ENCODE measurements at places on chromosomes 16 and 17.

DNA sequence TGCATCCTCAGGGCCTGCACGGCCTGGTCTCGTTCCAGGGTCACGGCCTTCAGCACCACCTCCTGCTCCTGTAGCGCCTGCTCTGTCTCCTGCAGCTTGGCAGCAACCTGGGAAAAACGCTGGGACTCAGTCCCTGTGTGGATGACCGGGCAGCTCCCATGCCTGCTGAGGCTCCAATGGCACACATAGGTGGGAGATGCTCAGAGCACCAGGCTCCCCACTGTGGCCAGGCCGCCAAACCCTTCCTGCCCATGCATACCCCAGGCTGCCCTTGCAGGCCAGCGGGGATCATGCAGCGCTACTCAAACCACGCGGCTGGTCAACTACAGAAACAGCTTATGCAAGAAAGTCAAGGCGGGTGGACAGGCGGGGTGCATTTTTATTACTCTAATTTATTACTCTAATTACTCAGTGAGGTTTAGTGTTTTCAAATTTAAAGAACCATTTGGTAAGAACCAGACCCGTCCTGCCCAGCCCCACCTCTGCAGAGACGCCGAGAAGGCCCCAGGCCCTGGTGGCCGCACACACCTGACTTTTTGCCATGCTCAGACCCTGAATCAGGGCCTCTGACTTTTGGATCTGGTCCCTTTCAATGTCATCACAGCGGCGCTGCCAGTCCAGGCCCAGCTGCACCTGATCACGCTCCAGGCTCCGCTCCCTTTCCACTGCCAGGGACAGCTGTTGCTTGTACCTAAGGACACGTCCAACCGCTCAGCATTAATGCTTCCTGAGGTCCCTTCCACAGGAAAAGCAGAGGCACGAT lies 34.0 kb downstream of the CCDC57 start:
- no peak for DNase-seq

DNA sequence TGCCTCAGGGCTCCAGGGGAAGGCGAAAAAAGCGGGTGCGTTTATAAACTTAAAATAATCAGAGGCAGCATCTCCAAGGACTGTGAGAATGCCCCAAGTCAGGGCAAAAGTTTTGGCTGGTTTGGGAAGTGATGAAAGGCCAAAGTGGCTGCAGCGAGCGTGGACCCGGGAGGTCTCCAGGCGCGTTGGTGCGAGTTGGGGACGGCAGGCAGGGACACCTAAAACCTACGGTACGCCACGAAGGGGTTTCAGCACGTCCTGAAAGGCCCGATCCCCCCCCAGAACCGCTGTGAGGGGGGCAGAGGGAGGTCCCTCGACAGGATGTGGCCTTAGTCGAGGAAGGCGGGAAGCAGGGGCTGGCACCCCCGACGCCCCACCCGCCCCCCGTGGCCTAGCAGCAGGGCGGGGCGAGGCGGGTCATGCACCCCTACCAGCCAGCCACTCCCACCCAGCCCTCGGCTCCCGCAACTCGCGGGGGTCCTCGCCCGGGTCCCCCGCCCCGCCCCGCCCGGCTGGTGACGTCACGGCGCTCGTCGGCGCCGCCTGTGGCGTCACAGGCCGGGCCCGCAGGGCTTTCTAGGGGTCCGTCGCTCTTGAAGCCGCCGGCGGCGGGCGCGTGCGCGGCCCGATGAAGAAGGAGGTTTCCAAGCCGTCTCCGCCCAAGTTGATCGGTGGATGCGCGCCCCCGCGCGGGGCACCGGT lies at the start of gene MYCBPAP:
Gene MYCBPAP, plus strand, starts transcription at position 569 of the 702 bp plus-strand sequence. CDS start 236 bp downstream, outside the sequence.
- peak; percentile 83 for DNase-seq

DNA sequence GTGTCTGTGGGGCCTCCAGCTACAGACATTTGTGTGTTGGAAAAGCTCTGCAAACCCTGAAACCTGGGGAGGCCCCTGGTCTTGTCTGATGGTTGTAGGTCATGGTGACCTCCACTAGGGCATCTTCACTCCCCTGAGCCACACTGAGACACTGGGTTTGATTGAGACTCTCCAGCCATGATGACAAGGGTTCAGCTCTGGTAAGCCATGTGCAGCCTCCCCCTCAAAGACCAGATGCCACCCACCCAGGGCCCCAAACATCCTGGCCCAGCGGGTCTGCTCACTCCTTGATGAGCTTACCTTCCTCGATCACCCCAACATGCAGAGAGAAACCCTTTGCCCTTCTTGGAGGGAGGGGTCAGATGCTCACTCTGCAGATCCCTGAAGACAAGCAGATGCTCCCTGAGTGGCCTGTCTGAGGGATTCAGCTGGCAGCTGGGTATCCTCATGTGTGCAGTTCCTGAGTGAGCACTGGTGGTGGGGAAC lies 101.6 kb downstream of the METRNL start:
- DNase-seq = no peak

- peak; percentile 64 for DNase-seq
Observed at GRCh38 chr17:47776330-47777197, 43.5 kb downstream of the TBX21 start.

- DNase-seq = no peak
Observed at GRCh38 chr16:78022347-78023060, at the start of gene CLEC3A. TSS of gene CLEC3A (plus strand) at chr16:78022548. CDS start at chr16:78022627, 79 bp downstream.

- no peak for DNase-seq
Observed at GRCh38 chr16:80744856-80745255, 59.5 kb downstream of the CDYL2 start.

GRCh38 chr17:61416540-61417363 lies 17.1 kb downstream of the TBX2 start:
- peak; percentile 98 for DNase-seq

- DNase-seq = no peak
Observed at GRCh38 chr17:28580959-28581358, 4.3 kb upstream of the ALDOC start.

DNA sequence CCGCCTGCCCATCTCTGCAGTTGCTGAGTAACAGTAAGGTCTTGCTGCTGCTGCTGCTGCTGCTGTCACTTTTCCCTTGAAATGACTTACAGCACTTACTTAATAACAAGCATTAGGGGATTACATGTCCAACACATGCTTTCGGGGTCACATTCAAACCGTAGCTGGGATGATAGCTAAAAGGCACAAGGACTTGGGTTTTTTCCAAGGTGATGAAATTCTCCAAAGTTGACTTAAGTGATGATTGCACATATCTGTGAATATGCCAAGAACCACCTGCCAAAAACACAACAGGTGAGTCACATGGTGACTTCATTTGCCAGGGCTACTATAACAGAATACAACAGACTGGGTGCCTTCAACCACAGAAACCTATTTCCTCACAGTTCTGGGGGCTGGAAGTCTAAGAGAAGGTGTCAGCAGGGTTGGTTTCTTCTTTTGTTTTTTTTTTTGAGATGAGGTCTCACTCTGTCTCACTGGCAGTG lies 121.9 kb upstream of the TNRC6C start:
- peak; percentile 49 for DNase-seq

- no peak for DNase-seq
Observed at GRCh38 chr16:27759967-27760788, 210.2 kb downstream of the KATNIP start.

GRCh38 chr16:67672739-67673662 lies 6.4 kb downstream of the C16orf86 start:
- DNase-seq = peak; percentile 67

DNA sequence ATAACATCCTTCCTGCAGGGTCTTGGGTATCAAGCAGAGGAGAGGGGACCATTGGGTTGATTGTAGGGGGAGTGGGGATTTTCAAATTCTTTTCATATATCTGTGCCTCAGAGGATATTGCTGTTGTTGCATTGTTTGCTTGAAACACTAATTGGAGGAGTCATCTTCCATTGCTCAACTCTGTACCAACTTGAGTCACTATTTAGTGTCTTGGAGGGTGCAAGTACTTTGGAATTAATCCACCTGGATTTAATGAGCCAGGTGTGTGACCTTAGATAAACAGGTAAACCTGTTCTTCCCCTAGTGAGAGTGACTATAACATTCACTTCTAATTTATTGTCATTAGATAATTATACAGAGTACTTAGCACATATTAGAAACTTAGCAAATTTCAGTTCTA lies 151.3 kb upstream of the CNTNAP4 start:
- no peak for DNase-seq

GRCh38 chr17:58265271-58265670 lies 15.5 kb downstream of the MPO start:
- no peak for DNase-seq

DNA sequence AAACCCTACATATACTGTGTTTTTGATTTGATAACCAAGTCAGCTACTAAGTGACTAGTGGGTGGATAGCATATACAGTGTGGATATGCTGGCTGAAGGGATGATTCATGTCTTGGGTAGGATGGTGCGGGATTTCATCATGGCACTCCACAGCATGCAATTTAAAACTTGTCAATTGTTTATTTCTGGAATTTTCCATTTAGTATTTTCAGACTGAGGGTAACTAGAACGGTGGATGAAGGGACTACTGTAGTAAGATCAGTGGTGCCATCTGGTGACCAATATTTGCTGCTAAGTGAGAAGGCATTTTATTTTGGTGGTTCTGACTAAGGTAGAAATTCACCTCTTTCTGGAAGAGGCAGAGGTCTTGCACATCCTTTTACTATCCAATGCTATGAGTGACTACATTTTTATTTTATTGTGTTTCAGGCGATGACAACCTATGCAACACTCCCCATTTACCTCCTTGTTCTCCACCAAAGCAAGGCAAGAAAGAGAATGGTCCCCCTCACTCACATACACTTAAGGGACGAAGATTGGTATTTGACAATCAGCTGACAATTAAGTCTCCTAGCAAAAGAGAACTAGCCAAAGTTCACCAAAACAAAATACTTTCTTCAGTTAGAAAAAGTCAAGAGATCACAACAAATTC lies 3.1 kb downstream of the CDC6 start:
- peak; percentile 92 for DNase-seq

GRCh38 chr17:40926341-40926740 lies 11.1 kb downstream of the KRT23 start:
- peak; percentile 47 for DNase-seq

GRCh38 chr16:85979605-85980004 lies 80.6 kb downstream of the IRF8 start:
- DNase-seq = no peak

DNA sequence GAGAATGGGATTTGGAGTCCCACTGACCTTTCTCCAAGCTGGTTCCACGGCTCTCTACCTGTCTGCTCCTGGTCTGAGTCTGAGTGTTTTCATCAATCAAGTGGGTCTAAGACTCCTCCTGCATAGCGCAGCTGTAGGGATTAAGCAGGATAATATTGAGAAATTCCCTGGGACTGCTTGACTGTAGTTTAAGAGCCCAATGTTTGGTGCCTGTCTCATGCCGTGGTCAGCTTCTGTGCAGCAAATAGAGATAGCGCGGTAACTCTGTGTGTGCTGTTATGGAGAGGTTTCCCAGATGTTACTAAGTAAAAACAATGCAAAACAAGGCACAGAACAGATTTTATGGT lies 21.4 kb downstream of the RPTOR start:
- no peak for DNase-seq

DNA sequence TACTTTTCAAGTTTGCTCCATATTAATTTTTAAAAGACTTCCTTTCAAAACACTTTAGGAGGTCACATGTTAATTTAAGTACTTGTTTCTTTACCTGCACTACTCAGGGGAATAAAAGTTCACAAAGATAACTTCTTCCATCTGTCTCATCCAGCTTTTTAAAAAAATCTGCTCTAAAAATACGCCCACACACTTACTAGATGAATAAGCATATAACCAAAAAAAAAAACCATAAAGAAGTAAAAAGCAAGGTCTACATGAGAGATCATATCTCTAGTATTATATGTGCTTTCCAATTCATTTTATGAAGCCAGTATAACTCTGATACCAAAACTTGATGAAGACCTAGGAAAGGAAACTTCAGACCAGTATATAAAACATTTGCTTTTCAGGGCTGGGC lies 17.2 kb downstream of the SKAP1 start:
- DNase-seq = no peak

GRCh38 chr17:56866496-56866895 lies 32.5 kb downstream of the DGKE start:
- no peak for DNase-seq
